ENCODE measurements at places on chromosomes 2 and 18.

DNA sequence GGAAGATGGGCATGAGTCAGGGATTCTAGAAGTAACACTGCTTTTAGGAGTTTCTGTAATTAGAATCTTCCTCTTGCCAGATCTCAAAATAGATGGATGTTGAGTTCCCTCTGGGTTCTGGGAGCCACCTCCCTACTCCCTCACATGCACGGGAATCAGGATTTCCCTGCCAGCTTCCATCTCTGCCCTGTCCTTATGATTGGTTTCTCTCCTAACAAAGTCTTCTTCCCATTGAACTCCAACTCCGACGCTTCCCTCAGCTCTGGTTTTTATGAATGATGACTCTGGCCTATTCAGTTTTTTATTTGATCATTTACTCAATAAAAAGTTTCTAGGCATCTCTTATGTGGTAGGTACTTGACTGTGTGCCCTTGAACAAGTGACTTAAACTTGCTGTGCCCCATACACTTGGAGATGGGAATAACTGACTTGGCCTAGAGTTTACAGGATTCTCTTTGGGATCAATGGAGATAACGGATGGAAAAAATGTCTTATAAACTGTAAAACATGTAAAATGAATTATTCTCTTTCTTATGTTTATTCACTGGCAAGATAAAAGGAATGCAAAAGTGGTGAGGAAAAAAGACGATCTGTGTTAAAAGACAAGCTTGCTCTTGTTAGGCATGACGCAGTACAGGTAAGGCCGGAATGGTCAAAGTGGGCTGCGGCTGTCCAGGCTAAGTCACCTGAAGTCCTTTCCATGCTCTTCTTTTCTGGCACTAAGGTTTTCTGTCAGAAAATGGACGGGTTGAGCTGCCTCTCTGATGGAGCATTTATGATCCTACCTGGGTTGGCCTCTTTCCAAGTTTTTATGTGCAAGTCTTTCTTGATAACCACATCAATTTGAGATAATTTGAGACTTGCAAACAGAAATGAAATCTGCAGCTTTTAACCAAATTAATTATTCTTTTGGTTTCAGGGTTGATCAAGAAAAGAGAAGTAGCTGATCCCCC lies 199.6 kb downstream of the MYCN start:
- no peak for DNase-seq

DNA sequence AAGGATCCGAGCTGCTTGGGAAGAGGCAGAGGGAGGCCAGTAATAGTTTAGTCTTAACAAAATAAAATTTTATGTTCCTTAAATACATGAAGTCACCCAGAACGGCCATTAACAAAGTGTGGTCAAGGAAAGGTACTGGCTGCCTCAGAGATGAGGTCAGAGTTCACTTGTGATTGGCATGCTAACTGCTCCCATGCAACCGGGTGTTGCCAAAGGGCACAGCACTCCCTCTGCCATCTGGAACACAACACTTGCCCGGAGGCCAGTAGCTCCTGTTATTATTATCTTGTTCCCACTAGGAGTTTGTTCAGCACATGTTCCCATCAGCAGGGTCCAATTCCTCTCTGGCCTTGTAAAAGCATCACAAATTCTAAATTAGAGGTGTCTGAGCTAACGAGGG lies 207.0 kb downstream of the CYP26B1 start:
- no peak for DNase-seq

DNA sequence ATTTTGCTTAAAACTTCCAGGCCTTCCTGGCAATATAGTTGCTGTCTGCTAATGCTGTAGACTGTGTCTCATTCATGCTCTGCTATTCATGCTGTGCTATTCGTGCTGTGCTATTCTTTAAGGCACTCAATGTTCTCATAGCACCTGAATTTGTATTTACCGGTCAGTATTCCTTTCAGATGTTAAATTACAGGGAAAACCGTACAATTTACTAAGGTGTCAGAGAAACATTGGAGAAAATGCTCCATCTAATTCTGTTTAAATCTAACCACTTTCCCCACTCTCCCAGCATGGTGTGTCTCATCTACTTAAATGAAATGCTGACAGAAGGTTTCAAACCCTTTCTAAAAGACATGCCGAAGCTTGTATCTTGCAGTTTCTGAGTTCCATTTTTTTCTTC lies 25.0 kb downstream of the FAM171B start:
- DNase-seq: no peak

DNA sequence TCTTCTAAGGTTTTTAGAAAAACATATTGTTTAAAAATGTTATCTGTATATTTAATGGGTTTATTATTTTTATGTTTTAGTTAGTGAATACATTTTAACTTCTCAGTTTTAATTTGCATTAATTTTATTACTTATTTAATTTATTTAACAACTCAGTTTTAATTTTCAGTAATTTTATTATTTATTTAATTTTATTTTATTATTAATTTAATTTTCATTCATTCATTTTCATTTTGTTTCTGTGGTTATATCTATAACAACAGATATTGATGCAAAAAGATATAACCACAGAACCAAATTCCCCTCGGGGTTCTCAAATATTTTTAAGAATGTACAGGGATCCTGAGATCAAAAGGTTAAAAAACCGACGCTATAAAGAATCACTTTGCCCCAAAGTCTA lies 23.0 kb downstream of the FAM237A start:
- DNase-seq: no peak

GRCh38 chr2:69639266-69639665 lies 4.3 kb downstream of the AAK1 start:
- DNase-seq: no peak

GRCh38 chr18:48186861-48187260 lies 222.3 kb downstream of the ZBTB7C start:
- DNase-seq: no peak

DNA sequence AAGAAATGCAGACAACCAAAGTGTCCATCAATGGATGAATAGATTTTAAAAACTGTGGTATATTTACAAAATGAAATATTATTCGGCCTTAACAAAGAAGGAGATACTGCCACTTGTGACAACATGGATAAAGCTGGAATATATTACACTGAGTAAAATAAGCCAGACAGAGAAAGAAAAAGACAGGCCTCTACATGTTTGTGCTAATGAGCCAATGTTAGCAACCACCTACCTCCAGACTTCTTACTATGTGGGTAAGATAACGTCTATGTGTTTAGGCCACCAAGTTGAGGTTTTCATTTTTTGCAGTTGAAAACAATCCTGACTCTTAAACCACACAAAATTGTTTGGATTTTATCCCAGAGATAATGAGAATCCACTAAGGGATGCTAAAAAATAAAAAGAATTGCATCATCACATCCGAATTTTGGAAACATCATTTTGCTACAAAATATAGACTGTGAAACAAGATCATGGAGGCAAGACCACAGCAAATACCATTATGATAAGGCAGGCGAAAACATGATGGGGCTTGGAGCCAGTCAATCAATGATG lies 47.0 kb downstream of the EVA1A start:
- no peak for DNase-seq

DNA sequence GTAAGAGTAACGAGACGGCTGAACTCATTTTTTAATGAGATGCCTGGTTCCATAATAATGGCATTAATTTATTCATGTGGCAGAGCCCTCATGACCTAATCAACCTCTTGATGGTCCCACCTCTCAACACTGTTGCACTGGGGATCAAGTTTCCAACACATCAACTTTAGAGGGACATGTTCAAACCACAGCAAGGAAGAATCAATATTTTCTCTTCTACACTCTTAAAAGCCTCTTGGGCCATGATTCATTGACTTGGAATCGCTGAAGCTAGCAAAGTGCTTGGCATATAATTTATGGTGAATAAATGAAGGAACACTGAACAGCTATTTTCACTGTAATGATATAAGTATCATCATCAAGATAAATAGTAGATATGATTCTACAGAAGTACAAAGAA lies 333.0 kb downstream of the TNS1 start:
- no peak for DNase-seq

- no peak for DNase-seq
Measured at GRCh38 chr2:98768384-98769113, 37.6 kb upstream of the MGAT4A start.

All from stimulated activated CD8-positive, alpha-beta memory T cell treated with anti-CD3 and anti-CD28 coated beads, Interleukin-7, amount 100 ng/mL, for 48 hours (primary cell).